ENCODE measurements at places on chromosomes 5 and 9.

DNA sequence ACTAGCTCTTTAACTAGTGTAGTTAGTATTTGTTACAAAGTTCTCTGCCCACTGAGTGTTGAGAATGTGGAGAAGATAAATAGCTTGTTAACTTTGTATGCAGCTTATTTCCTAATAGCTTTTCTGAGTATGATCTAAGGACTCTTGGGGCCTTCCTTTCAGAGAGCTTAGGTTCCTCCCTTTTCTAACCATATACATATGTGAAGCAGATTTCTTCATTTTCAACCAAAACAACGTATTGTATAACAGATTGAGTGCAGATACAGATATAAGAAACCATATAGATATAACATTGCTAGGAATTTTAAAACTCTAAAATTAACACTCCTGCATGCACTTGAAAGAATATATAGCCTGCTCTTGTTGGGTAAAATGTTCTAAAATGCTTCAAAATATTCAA, 70.4 kb downstream of the SCAMP1 start:
- DNase-seq = no peak

- DNase-seq = no peak
Observed at GRCh38 chr9:72443855-72444254, 77.6 kb upstream of the TMC1 start.

DNA sequence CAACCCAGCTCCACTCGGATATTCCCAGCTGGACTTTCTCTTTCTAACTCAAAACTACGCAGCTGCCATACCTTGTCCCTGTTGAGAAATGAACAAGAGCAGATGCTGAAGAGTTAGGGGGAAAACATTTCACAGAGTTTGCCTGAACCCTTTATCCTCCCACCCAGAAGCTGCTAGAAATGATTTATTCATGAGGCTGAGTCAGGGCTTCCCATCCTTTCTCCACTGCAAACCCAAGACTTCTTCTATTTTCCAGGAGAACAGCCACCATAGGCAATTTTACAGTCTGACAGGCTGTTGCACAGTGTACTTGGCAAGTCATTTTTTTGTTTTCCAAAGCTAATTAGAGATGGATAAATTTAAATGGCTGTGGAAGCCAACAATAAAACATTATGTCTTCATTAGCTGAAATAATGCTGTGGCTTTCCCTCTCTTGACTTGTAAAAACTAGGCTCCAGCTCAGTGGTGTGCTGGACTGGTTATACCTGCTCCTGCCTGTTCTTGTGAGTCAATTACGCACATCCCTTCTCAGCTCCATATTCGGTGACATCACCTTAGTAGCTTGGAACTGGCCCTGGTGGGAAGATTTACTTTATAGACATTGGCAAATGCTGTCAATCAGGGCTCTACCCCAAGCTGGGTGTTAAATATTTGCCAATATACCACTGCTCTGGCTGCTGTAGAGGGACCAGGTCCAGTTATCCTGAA, 71.9 kb downstream of the KIF4B start:
- no peak for DNase-seq

DNA sequence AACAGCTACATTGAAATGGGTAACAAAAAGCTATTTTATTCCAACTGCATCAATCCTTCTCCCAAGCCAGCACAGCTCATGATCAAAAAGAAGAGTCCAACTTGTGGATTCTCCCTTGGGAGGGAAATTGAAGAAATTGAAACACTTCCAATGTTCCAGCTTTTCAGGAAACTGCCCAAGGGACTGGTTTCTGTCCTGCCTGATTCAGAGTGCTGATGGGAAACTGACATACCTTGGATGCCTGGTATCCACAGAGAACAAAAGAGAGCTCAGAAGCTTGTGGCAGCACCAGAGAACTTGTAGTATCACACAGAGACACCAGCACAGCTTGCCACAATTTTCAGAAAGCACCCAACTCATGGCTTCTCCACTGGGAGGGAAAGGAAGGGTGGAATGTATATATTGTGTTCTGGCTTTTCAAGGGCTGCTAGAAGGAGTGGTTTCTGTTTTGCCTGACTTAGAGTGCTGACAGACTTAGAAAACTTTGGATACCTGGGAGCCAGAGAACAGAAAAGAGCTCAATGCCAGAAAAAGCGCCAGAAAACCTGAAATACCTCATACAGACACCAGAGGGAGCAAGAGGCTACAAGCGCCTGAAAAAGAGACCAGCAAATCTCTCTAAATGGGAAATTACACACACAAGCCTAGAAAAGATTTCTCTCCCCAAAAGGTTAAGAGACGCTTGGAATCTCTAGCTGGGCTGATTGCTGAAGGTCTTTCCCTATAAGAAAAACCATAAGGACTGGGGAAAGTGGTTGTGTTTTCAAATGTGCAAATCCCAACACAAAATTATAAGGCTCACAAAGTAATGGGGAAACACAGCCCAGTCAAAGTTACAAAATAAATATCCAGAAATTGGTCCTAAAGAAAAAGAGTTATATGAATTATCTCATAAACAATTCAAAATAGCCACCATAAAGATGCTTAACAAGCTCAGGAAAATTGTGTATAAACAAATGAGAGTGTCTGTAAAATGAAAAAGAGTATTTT, 178.8 kb downstream of the SPOCK1 start:
- no peak for DNase-seq

Measured in stimulated activated CD8-positive, alpha-beta memory T cell treated with anti-CD3 and anti-CD28 coated beads, Interleukin-4, amount 100 ng/mL, for 1 hour (primary cell).